ENCODE measurements at places on chromosomes 2 and 18. TPM values are rescaled to one million over a fixed set of nuclear protein-coding genes. Genes with fewer than 3 reads are reported as not detected.
A peak's percentile ranks its signal among the peaks of the same experiment; 100 is the strongest.

The SCG2 gene
- total RNA-seq, result 0.56 TPM

The HOXD9 gene
- total RNA-seq, result not detected

The KLHL30 gene
- under 0.01 TPM for total RNA-seq

The SERPINB12 gene
- not detected for total RNA-seq

The SLC11A1 gene
- under 0.01 TPM for total RNA-seq

DNA sequence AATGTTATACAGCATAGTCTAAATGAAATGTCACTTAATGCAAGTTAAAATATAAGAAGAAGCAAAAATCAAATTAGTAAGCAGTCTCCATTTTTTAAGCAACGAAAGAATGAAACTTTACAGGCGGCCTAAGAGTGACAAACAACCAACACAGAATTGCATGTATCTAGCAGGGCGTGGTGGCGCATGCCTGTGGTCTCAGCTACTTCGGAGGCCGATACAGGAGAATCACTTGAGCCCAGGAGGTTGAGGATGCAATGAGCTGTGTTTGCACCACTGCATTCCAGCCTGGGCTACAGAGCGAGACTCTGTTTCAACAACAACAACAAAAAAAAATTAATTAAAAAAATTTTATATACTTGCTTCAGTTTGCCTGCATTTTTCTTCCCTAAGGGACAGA, 16.6 kb downstream of the RBMS1 start:
- no peak overlapping the region for H3K4me3 ChIP-seq
- no peaks in the 10 kb centered on the region for H3K27me3 ChIP-seq
- peaks cover 25% of the 10 kb centered on the region for H3K4me1 ChIP-seq
- no peak for DNase-seq
- no peak overlapping the region for H3K27ac ChIP-seq

DNA sequence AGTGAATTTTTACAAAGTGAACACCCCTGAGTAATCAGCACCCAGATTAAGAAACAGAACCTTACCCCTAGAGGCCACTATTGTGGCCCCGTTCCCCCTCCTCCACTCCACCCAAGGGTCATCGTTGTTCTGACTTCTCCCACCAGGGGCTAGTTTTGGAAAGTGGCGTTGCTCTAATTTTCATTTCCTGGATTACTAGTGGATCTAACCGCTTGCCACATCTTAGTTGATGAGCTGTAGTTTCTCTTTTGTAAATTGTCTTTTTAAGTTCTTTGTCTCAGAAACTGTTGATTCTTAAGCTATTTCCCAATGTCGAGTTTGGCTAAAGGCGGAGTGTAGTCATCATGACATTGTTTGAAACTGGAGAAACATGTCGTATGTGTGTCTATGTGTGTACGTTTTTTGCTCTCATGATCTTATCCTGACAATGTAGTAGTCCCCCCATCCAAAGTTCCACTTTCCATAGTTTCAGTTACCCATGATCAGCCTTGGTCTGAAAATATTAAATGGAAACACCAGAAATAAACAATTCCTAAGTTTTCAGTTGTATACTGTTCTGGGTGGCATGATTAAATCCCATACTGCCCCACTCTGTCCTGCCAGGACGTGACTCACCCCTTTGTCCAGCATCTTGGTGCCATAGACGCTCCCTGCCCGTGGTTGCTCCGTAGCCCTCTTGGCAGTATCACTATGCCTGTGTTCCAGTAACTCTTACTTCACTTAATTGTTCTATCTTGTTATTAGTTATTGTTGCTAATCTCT, 71.0 kb upstream of the SP3 start:
- no peak overlapping the region for H3K4me3 ChIP-seq
- H3K36me3 ChIP-seq, result no peaks in the 10 kb centered on the region
- no peak overlapping the region for H3K27ac ChIP-seq
- DNase-seq, result peak; percentile 11
- no peaks in the 10 kb centered on the region for H3K27me3 ChIP-seq

GRCh38 chr2:36379710-36380448, 24.3 kb downstream of the CRIM1 start:
- H3K36me3 ChIP-seq, result peaks cover 17% of the 10 kb centered on the region
- no peak overlapping the region for H3K4me3 ChIP-seq
- H3K4me1 ChIP-seq, result peaks cover 34% of the 10 kb centered on the region
- no peak overlapping the region for H3K27ac ChIP-seq

- H3K4me3 ChIP-seq, result no peak overlapping the region
- peak; percentile 80 for DNase-seq
- peaks cover 1% of the 10 kb centered on the region for H3K4me1 ChIP-seq
- no peaks in the 10 kb centered on the region for H3K36me3 ChIP-seq
These were observed 196.9 kb upstream of the CWC22 start for GRCh38 chr2:180203972-180204371.

- DNase-seq, result no peak
- no peak overlapping the region for H3K27ac ChIP-seq
- no peak overlapping the region for H3K4me3 ChIP-seq
These were observed 110.6 kb downstream of the HNRNPLL start for GRCh38 chr2:38492042-38492615.

DNA sequence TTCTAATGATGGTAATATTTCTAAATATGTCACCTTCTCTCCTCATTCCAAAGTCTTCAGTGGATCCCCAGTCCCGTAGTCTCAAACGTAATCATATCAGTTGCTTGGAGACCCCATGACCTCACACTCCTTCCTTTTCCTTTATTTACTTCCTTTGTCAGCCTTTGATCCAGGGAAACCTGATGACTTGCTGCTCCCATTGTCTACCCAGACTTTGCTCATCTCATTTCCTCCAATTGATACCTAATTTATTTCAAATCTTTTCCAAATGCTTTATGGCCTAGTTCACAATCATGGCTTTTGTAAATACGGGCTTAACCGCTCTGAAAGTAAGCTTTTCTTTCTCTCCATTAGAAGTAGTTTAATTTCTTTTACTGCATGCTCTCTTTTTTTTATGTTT, 402.4 kb upstream of the CYRIA start:
- H3K36me3 ChIP-seq, result no peaks in the 10 kb centered on the region
- no peaks in the 10 kb centered on the region for H3K27me3 ChIP-seq
- H3K4me3 ChIP-seq, result no peak overlapping the region
- H3K4me1 ChIP-seq, result no peaks in the 10 kb centered on the region

Data from IMR-90 (cell line).